ENCODE measurements at places on chromosomes 1 and 21. TPM values are rescaled to one million over a fixed set of nuclear protein-coding genes. Genes with fewer than 3 reads are reported as not detected.

DNA sequence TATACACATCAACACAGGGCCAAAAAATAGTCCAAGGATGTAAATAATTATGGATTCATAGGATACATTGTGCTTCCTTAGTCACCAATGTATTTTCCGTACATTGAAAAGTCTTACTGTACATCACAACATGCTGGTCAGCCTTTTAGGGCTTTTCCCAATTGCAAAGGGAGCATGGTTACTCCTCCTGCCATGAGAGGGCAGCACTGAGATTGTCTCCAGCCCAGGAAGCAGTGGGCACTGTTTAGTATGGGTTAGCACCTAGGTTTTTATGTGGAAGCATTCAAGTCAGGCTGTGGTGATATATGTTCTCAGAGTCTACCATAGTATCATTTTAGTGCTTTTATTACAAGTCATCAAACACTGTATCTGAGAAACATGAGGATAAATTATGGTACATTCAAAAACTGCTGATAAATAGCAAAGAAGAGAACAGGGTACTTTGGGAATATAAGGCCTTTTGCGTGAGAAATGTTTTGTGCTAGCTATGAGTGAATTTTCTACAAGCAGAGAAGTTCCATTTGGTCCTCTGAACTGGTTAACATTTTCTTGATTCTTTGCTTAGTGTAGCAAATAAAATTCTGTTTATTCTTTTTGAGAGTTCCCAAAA lies 34.0 kb downstream of the ST6GALNAC5 start:
- no peak for DNase-seq

DNA sequence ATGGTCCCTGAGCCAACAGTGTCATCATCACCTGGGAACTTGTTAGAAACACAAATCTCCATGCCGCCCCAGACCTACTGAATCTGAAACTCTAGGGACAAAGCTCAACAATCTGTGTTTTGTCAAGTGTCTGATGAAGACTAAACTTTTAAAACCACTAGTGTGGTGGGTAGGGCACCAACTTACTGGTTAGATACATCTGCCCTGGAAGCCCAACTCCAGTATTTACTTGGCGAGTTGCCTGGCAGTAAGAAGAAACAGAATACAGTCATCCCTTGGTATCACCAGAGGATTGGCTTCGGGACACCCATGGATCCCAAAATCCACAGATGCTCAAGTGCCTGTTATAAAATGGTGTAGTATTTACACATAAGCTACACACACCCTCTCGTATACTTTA lies 367.9 kb upstream of the DUSP10 start:
- no peak for DNase-seq

- DNase-seq: no peak
Observed at GRCh38 chr1:48947761-48948537, 171.3 kb upstream of the BEND5 start.

DNA sequence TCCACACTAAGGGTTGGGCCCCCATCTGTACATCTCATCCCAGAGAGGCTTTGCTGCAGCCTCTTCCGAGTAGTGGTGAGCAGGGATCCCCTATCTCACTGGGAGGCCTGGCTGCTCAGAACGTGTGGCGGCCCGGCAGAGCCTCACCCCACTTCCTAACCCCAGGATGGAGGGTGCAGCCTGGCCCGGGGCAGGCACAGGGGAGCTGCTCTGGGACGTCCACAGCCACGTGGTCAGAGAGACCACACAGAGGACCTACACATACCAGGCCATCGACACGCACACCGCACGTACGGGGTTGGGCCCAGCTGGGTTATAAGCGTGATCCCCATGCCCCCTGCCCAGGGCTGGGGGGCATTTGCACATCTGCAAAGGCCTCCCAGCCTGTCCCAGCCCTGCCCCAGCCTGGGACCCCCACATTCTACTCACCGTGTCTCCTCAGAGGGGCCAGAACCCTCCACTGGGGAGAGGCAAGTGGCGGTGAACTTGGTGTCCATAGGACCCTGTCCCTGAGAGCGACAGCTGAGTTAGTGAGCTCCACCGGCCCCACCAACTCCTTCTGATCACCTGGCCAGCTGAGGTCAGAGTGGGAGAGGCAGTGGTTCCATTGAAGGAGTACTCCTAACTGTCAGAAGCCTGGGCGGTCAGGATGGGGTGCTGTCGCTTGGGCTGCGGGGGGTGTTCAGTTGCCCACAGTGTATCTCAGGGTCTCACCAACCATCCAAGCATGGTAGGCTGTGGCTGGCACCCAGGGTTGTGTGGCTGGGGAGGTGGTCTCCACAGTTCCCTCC lies 41.2 kb downstream of the TRIM11 start:
- no peak for DNase-seq

- no peak for DNase-seq
Observed at GRCh38 chr1:176466514-176466913, 3.5 kb downstream of the PAPPA2 start.

- peak; percentile 79 for DNase-seq
Observed at GRCh38 chr1:112359961-112360767, 35.9 kb upstream of the CTTNBP2NL start.

DNA sequence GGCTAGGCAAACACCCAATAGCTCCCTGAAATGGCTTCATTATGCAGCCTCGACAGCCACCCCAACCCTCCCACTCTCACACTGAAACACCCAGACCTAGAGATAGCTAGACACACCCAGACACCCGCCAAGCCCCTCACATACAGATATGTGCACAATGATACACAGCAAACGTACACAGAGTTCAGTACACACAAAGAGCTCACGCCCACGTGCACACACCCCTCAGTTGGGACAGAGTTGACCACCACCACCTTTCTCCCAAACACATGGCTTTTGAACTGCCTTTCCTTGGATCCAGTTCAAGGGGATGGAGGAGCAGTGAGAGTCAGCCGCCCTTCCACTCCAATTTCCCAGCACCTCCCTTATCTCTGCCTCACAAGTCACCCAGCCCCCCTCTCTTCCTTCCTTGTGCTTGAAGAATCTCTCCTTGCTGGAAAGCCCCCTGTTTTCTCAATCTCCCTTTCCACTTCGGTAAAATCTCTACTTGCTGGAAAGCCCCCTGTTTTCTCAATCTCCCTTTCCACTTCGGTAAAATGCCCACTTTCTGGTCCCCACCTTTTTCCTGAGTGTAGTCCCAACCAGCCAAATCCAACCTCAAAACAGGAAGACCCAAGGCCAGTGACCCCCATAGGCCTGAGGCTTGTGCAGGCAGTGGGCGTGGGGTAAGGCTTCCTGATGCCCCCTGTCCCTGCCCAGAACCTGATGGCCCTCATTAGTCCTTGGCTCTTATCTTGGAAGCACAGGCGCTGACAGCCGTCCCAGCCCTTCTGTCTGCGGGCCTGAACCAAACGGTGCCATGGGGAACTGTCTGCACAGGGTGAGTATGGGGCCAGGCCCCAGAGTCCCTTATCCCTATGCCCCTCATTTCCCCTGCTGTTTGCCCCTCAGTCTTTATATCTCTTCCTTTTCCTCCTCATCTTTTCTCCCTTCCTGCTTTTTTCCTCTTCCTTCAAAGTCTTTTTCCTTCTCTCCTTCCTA lies at the start of gene ACKR1:
Gene ACKR1, plus strand, starts transcription at position 715 of the 981 bp plus-strand sequence. Its CDS starts 85 bp downstream, at position 800.
- no peak for DNase-seq

DNA sequence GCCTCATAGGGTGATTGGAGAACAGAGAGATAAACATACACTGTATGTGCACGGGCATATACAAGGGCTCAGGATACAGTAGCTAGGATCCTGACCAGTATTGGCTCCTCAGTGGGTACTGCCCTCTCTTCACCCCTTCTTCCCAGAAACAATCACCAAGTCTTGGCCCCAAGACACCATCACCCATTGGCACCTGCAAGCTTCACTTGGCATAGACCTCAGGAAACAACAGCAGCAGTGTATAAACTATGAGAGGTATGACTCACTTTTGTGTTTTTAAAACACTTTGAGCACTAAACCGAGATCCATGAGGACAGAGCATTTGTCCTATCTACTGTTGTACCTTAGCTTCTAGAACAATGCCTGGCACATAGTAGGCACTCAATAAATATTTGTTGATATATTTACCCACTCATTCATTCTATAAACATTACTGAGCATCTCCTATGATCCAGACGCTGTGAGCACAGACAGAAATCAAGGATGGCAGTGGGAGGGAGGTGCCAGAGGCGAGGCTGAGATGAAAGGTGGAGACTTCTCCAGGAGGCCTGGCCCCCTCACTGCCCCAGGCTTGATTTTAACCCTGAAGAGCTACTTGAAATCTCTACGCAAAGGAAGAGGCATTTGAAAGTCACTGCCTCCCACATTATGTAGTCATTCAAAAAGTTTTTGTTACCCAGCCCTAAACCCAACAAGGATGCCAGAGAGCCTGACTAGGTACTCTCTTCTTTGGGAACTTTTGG lies 95.2 kb downstream of the CAMK2N1 start:
- no peak for DNase-seq

GRCh38 chr1:183582021-183582713 lies 8.1 kb downstream of the NCF2 start:
- DNase-seq: no peak

DNA sequence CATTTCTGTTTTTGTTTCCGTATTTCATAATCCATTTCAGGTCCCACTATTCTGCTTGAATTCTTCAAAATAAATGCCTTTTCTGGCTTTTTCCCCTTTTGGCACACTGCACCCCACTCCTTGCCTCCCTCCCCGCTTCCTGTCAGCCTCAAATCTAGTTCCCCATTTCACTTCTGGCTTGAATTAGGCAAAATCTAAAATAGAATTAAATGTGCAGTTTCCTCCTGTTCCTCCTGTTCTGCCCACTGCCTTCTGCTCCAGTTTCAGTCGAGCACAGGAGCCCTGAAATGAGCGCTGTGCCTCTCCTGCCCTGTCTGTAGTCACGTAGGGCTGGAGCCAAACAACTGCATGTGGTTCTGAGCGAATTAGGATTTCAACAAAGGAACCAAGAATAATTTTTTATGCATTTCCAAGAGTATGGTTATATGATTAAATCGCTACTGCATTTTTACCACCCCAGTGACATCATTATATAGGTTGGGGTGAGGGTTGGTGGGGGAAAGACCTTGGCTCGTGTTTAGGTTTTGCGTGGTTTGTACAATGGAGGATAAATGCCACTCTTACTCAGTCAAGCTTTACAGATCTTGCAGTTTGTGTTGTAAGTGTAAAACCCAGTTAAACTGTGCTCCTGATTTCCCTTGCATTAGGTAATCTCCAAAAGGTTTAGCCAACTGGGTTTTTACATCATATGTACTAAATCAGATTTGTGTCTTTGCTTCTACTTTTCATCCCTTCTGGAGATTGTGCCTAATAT lies 114.9 kb downstream of the VPS13D start:
- peak; percentile 14 for DNase-seq

- no peak for DNase-seq
Observed at GRCh38 chr1:30323841-30324240, 399.5 kb downstream of the MATN1 start.

DNA sequence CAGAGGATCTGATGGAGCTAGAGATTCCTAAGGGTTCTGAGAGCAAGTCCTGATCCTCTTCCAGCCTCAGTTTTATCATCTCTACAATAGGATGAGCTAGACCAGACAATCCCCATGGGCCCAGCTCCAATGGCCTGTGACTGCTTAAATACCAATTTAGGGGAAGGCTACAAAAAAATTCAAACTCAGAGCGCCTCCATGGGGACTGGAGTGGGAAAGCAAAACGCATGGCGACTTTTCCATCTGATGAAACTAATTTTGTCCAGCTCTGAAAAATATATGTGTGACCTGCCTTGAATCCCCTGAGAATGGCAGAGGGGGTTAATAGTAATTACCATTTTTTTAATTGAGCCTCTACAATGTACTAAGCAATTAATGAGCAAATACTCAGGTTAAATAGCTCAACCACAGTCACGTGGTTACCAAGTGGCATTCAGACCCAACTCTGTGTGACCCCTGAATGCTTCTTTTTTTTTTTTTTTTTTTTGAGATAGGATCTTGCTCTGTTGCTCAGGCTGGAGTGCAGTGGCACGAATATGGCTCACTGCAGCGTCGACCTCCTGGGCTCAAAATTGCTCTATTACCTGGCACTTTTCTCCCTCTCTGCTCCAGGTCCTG lies 8.4 kb downstream of the EXTL1 start:
- no peak for DNase-seq

GRCh38 chr1:183137782-183138181 lies 48.3 kb upstream of the LAMC2 start:
- DNase-seq: no peak

DNA sequence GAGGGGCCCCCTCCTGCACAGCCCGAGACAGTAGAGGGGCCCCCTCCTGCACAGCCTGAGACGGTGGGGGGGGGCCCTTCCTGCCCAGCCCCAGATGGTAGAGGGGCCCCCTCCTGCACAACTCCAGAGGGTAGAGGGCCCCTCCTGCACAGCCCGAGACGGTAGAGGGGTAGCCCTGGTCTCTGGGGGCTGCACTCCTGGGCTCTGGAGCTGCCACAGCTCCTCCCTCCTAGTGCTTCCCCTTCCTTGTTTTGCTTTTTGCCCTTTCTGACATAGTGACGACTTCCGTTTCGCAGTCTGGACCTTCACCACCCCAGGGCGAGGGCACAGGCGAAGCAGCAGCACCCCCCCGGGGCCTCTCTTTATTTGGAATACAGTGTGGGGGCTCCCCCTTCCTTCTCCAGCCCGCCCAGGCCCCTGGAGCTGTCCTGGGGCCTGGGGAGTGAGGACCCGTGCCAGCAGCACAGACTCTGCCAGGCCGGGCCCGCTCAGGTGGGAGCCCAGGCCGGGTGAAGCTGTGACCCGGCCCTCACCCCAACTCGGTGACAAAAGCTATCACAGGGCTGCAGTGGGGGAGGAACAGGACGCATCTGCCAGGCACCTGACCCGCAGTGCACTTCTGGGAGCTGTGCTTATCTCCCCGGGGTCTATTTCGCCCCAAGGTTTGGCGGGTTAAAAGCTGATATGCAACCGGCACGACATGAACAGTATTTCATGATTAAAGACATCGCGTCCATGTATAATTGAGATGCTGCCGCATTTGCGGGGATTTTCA lies 1.1 kb upstream of the PRXL2B start:
- peak; percentile 86 for DNase-seq

DNA sequence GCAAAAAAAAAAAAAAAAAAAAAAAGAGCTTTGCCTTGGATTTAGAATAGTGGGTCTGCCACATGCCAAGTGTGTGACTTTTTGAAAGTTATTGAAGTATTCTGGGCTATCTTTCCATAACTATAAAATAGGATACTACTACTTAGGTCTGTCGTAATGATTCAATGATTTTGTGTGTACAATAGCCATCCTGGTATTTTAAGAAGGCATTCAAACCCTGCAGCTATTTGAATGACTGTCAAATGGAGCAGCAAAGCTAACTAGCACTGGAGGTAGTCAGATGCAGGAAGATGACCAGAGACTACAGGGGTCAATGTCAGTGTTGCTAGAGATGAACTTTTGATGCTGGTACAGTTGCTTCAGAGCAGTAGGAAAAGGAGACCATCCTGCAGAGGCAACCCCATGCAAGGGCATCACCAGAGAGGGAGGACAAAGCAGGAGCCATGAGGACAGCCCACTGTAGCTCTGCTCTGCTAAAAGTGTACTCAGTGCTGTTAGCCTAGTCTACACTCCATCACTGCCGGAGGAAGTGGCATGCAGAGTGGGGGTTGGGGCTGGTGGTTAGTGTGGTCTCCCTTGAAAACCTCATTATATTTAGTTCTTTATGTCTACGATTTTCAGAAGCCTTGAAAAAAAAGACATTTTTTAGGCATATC lies 29.0 kb downstream of the DUSP10 start:
- DNase-seq: peak; percentile 64

GRCh38 chr1:232909752-232910151 lies 40.7 kb upstream of the NTPCR start:
- DNase-seq: no peak

The DESI2 gene
- total RNA-seq: 41.6 TPM

The TTC22 gene
- 109 TPM for total RNA-seq

The ATP5PB gene
- 329 TPM for total RNA-seq

Measured in transverse colon (tissue), 4 donors.